ENCODE measurements at places on chromosomes 12 and 14. TPM values are rescaled to one million over a fixed set of nuclear protein-coding genes. Genes with fewer than 3 reads are reported as not detected.

SMIM41 gene
- polyA plus RNA-seq: not detected

GRCh38 chr12:66035288-66035966 lies 95.1 kb downstream of the LLPH start:
- no peak for DNase-seq

DNA sequence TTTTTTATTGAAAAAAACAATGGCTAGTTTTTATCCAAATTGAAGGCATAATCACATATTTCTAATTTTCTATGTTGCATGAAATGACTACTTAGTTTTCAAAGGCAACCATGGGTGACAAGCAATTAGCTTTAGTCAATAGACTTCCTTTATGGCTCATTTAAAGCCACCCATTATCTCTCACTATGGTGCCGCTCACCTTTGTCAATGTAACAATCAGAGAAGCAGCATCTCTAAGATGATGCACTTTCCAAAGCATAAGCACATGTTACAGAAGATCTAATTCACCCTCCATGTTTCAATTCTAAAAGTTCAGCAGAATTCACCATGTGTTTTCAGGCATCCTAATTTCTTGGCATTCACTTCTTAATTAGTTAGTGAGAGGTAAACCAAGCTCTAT lies 166.6 kb upstream of the RPL10L start:
- no peak for DNase-seq

ULK1 gene
- 0.68 TPM for polyA plus RNA-seq

DNA sequence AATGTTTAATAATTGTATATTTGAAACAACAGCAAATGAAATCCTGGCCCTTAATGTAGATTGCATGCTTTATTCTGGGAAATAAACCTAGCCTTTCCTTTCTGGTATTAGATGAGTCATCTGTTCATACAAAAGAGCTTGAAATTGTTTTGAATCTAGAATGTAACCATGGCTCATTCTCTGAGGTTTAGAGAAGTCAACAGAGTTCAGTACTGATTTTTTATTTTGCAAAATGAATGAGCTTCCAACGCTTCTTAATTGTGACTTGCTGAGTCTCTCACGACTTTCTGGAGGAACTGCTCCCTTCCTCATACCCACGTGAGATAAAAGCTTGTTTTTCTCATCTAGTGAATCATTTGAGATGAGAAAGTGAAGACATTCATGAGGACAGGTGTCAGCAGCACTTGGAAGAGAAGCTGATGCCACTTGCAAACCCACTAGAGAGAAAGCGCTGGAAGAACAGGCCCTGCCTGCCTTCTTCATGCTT lies 509.6 kb downstream of the VRK1 start:
- DNase-seq: no peak

WIF1 gene
- polyA plus RNA-seq: not detected

GRCh38 chr14:36078080-36078479 lies 98.4 kb downstream of the PTCSC3 start:
- DNase-seq: no peak

DNA sequence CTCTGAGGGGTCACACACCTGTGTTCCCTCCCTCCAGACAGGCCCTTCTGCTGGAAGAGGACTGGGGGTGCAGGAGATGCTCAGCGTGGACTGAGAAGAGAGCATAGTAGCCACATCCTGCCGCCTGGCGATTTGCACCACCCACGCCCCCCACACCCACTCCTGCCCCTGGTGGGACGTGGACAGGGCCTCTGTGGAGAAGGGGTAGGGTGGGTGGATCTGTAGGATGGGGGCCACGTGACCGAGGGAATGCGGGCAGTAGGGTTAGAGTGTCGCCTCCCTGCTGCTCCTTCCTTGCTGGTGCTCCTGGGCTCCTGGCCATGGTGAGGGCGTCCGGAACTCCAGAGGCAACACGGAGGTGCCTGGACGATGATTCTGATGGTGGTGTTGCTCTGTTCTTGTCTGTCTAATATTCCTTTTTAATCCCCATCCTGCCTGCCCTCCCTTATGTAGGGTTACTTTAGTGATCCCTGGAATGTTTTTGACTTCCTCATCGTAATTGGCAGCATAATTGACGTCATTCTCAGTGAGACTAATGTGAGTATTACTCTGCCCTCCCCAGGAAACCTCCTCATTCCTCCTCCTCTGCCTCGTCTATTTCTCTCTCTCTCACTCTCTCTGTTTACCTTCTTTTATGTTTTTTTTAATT lies 161.5 kb upstream of the FKBP4 start:
- DNase-seq: no peak

GRCh38 chr12:118290130-118290529 lies 82.6 kb downstream of the TAOK3 start:
- DNase-seq: no peak

- DNase-seq: no peak
Measured at GRCh38 chr12:42992826-42993225, 403.3 kb upstream of the PRICKLE1 start.

Measured in naive thymus-derived CD8-positive, alpha-beta T cell (primary cell).